OCI-M1 (cell line): ENCODE measurements at places on chromosomes 1 and 21.

DNA sequence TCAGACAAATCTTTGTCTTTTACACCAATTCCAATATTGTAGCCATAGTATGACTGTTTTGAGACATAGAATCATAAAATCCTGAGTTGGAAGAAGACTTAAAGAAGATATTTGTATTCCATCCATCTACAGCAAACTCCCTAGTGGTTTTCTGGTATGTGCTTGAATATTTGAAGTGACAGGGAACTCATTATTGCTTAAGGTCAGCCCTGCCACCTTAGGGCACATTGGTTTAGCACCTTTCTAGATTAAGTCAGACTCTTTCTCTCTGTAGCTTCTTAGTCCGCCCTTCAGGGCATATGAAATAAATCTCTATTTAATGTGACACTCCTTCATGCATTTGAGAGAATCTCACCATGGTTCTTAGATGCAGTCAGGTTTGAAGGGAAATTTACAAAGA, 49.8 kb downstream of the PTGER3 start:
- no peak for DNase-seq

- peak; percentile 58 for DNase-seq
These were observed 1.1 kb downstream of the ICMT start for GRCh38 chr1:6234502-6235295.

DNA sequence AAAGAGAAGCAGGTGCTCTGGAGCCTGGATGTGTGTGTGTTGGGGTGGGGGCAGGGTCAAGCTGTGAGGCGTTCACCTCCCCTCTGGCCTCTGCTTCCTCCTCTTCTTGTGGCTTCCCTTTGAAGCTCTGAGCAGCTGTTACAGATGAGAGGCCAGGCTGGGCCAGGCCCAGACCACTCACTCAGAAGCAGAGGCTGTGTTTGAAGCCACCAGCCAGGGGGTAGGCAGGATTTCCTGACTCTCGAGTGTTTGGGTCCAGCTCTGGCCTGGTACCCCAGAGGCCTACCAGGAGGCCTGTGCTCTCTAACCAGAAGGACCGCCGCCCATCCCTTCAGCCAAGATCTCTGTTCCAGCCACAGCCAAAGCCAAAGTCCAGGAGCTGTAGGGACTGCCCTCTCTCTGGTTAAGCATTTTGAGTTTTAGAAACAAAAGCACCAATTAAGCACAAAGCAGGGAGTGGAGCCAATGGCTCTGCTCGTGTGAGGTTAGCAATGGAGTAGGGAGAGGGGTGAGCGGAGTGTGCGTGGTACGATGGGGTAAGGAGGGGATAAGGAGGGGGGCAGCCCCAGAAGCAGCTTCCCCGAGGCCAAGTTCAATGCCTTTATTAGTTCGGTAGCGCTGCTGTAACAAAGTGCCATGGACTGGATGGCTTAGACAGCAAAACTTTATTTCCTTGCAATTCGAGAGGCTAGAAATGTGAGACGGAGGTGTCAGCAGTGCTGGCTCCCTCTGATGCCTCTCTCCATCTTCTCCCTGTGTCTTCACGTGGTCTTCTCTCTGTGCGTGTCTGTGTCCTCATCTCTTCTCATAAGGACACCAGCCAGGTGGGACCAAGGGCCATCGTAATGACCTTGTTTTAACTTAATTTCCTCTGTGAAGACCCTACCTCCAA, 20.5 kb downstream of the RCSD1 start:
- DNase-seq = peak; percentile 29

DNA sequence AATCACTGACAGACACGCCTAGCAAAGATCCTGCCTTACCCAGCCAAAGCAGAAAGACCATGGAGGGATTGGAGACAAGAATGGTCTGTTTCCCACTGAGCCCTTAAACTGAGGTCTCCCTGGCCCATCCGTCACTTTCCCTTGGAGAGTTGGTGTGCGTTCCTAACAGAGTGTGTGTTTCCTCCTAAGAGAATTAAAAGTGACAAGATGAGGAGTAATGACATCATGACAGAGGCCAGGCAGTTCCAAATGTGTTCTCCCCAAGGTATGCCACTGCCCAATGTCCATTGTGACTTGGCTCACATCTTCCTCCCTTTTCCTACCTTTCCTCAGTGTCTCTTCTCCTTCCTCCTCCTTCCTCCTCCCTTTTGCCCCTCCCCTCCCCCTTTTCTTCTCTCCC, 295.7 kb downstream of the SIPA1L2 start:
- DNase-seq = no peak

GRCh38 chr1:178579095-178579494, 66.2 kb downstream of the TEX35 start:
- DNase-seq = no peak

DNA sequence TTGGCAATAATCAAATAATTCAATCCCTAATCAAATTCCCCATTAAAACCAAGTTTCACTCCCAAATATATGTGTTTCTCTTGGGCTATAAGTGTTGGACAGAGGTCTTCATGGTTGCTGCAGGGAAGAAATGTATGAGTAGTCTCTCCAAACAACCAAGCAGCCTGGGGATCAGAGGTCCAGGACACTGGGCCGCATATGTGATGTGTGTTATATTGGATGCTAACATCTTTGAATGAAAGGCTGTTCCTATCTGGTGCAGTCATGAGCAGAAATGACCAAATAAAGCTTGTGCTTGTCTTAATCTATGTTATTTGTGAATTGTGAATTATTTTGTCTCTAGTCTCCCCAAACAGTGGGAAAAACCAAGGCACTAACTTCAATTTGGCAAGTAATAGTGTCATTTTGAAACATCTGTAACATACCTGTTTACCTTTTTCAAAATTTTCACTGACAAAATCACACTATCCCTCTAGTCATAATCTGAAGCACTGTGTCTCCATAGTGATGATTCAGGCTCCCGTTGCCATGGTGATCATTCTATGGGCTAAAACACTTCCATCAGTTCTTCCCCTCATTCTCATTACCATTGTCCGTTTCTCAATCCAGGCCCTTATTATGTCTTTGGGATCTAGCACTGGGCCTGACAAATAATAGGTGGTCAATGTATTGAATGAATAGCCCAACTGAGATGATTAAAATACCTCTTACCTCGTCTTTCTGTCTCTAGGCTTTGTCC, 12.5 kb upstream of the TADA1 start:
- no peak for DNase-seq

GRCh38 chr21:33127154-33127867, 57.4 kb downstream of the OLIG1 start:
- peak; percentile 88 for DNase-seq

GRCh38 chr1:180567654-180568053, 8.9 kb downstream of the OVAAL start:
- DNase-seq = no peak

GRCh38 chr1:116878804-116879477, 30.8 kb upstream of the PTGFRN start:
- no peak for DNase-seq

GRCh38 chr1:111183308-111184069, 17.0 kb downstream of the DENND2D start:
- no peak for DNase-seq

- DNase-seq = no peak
These were observed 123.5 kb downstream of the TIAM1 start for GRCh38 chr21:31220575-31220974.

DNA sequence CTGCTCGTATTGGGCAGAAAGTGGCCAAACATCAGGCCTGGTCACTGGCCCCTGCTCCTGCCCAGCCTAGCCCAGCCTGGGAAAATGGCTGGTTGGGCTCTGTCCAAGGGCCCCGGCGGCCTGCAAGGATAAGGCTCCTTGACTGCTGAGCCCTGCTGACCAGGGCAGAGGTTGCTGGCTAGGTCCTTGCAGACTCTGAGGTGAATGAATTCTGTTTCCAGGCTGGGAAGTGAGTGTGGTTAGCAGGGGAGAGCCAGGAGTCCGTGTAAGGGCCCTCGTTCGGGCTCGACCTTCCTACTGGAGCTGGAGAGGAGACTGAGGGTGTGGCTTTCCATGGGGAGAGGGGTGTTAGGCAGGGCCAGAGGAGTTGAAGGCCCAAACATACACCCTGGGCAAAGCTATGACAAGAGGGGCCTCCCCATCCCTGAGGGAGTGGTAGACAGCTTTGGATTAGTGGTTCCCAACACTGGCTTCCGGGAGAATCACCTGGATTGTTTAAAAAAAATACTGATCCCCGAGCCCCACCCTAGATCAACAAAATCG, 20.6 kb downstream of the CSF1 start:
- DNase-seq = peak; percentile 46

- DNase-seq = no peak
These were observed 32.2 kb downstream of the CLEC20A start for GRCh38 chr1:178464566-178464965.

GRCh38 chr1:101175466-101175865, 61.4 kb upstream of the S1PR1 start:
- DNase-seq = no peak

DNA sequence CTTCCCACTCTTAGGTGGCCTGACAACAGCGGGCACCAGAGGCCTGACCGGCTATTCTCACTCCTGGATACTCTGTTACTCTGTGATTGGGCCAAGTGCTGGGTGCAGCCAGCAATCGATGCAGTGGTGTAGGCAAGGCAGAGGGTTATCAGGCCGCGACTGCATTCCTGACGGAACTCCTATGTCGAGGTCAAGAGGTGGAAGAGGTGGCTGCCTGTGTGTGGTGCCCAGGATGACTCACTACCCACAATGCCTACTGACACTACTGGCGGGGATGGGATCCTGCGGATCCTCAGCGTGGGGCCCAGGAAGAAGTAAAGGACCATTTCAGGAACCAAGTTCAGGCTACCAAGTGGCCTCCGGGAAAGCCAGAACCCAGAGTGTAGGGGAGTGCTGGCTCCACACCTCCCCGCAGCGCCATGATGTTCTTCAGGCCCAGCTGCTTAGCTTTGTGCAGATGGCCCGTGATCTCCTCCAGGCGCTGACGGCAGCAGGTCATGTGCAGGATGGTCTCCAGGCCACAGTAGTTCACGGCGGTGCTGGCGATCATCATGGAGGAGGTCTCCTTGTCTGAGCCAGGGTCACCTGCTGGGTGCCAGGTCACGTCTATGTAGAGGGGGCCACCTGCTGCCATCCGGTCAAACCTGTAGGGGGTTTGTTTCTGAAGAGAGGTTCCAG, 4.9 kb downstream of the MTHFR start:
- DNase-seq = no peak

- peak; percentile 9 for DNase-seq
These were observed 29.4 kb upstream of the KCNA10 start for GRCh38 chr1:110548381-110548780.

DNA sequence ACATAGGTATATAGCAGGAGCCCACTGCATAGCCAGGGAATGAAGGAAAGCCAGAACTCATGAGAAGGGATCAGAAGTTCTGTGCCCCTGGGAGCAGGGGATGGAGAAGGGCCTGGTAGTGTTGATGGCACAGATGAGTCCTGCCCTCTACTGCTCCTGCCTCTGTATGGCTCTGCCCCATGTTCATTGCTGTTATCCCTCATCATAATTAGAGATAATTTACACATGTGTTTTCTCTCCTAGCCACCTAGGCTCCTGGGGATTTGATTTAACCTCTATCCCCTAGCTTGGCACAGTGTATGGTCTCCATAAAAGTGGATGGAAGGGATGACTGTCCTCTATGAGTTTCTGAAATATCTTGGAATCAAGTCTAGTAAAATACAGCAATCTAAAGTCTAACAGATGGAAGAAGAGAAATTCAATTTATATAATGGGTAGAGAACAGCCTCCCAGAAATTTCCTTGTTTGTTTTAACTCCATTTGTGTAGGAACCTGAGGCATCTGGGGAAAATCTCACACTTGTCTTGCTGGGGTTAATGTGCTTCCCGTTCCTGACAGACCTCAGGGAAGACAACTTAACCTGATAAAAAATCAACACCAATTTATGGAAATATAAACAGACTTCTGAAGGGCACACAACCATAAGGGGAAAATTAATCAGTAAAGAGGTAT, 393.8 kb downstream of the HHAT start:
- no peak for DNase-seq

DNA sequence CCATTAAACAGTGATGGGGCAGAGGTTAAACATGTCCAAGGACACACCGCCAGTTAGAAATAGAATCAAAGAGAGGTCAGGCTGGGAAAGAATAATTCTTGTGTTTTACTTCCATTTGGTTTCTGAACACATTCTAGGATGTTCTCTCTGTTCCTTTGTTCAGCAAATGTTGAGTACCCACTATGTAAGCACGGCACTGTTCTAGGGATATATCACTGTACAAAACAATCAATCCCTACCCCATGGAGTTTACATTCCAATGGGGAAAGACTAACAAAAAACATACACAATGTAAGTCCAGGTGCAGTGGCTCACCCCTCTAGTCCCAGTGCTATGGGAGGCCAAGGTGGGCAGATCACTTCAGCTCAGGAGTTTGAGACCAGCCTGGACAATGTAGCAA, 6.2 kb downstream of the MYOCOS start:
- no peak for DNase-seq

DNA sequence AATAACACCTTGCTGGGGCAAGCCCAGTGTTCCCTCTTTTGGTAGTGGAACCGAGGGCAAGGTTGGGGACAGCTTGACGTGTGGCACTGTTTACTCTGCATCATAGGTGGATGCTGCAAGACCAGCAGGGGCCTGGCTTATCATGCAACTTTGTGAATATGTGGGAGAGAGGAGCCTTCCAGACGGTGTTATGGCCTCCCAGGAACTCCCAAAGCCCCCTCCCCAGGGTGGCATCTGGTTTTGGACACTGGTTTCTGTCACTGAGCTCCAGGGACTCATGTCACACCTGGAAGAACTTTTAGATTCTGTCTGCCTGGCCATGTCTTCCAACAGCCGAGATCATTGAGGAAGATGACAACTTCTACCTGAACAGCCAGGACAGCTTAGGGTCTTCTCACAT, 1.4 kb upstream of the TLR5 start:
- no peak for DNase-seq

GRCh38 chr1:39727932-39728317, 10.8 kb upstream of the PPIE start:
- no peak for DNase-seq

DNA sequence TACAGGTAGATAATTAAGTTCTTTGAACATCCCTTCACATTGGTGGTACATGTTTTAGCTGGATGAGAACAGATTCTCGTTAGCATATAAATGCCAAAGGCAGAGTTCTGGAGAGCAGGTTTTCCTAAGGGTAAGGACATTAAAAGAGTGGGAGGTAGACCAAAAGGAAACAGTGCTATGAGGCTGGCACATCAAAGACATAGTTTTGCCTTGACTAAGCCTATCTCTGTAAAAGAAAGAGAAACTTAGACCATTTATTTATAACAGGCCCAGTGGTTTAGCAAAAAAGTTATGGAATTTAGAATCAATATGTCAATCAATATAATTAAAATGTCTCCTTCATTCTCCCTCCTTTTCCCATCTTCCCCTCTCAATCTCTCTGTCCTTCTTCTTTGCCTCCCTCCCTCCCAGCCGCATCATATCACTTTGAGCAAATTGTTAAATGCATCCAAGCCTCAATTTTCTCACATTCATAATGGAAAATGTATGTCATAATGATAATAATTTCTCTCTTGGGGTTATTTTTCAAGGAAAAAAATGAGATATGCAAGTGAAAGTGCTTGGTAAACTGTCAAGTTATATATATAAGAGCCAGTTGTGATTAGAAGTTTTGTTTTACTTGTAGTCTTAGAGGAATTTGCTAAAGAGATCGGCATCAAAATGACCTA, 209.9 kb upstream of the SGIP1 start:
- no peak for DNase-seq
